ENCODE measurements at places on chromosomes 5 and 9. TPM values are rescaled to one million over a fixed set of nuclear protein-coding genes. Genes with fewer than 3 reads are reported as not detected.
A peak's percentile ranks its signal among the peaks of the same experiment; 100 is the strongest.

- no peak for DNase-seq
These were observed 145.8 kb downstream of the TMEM232 start for GRCh38 chr5:110580625-110581024.

DNA sequence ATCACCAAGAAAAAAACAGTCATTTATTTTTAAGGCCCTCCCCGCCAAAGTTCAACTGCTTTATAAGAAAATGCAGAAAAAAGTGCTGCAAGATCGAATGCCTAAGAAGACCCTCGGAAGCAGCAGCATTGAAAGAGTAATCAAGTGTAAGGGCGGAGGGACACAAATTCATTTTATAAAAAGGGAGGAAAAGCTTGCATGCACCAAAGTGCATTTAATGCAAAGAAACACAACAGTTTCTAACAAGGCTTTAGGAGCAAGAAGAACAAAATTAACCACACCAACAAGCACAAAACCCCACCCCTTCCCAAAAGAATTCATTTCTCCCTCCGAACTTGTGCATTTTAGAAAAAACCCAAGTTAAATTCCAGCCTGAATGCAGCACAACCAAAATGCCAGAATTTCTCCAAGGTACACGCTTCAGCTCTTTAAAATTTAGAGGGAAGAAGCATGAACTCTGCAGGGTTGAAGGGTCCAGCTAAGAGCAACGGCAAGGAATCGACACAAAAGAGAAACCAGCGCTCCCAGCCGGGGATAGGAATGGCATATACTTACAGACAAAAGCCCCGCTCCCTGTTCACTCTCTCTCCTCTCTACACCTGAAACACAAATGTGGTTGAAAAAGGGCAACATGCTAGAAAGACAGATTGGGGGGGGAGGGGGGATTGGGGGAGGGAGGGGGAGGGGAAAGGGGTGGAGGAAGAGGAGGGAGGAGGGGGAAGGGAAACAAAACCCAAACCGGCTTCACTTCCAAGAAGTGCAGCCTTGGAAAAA is at the start of gene NREP:
Gene NREP (minus strand): TSS at position 614 of the 774 bp plus-strand sequence. CDS start 1,422 bp downstream, outside the sequence.
- DNase-seq: peak; percentile 21

- no peak for DNase-seq
These were observed 21.3 kb downstream of the PCA3 start for GRCh38 chr9:76785501-76785900.

DNA sequence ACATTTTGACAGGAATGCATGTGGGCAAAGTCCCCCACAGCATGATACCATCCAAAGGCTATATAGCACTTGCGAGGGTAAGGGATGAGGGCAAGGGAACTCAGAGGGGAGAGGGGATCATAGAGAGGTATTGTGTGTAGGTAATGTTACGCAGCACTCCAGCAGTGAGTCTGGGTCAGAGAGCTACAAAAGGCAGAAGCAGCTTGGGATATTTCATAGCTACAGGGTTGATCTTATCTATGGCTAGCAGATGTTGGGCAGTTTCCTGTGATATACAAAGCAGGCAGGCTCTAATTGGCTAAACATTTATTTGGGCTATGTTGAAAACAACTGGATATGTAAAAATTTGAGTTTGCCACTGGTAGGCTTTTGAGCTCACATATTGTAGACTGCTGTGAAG is 17.8 kb upstream of the SLCO4C1 start:
- DNase-seq: no peak

DNA sequence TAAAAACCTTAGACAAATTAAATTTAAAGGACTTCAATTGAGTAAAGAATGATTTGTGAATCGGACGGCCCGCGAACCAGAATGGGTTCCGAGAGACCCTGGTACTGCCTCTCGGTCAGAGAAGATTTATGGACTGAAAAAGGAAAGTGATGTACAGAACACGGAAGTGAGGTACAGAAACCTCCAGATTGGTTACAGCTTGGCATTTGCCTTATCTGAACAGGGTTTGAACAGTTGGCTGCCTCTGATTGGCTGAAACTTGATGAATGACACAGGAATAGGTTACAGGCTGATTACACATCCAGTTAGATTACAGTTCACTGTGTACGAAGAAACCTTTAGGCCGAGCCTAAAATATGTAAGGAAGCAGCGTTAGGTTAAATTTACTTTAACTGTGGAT is 156.5 kb upstream of the EGFLAM start:
- DNase-seq: no peak

- no peak for DNase-seq
These were observed 24.7 kb upstream of the RANBP6 start for GRCh38 chr9:6040077-6040476.

- no peak for DNase-seq
These were observed 384.8 kb downstream of the PRR16 start for GRCh38 chr5:120848883-120849282.

GRCh38 chr5:60852940-60853339 is 8.9 kb upstream of the ELOVL7 start:
- DNase-seq: no peak

GRCh38 chr5:111755345-111755941 is 1.6 kb downstream of the NREP start:
- DNase-seq: no peak

GRCh38 chr5:67672636-67673035 is 476.0 kb upstream of the CD180 start:
- DNase-seq: no peak

DNA sequence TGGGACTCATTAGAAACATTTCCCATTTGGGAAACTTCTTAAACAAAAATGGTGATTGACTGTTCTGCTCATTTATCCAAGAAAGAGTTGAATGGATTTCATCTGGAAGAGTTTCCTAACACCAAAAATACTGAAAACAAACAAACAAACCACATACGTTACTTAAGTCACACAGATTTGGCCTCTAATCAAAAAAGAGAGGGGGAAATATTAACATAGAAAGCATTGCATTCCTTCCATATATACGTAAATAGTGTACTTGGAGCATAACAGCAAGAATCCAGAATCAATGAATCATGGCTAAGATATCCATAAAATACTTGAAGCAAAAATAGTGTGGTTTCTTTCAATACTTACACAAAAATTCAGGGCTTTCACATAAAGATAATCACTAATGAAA is 189.8 kb upstream of the MAP3K1 start:
- DNase-seq: no peak

DNA sequence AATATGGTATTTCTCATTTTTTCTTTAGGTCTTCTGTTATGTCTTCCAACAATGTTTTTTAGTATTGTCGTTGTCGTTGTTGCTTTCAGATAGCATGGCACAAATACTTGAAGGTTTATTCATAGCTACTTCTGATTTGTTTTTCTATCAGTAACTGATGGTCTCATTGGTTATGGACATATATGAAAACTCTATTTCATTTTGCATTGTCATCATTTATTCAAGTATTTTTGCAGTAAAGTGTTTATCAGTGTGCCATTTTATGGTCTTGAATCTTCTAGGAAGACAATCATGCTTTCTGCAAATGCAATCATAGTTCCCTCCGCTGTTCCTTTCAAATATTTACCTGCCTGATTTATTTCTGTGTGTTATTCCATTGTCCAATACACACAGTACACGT is 44.0 kb upstream of the PRUNE2 start:
- no peak for DNase-seq

- DNase-seq: no peak
These were observed 51.3 kb downstream of the DENND4C start for GRCh38 chr9:19281801-19282200.

GRCh38 chr9:96417051-96417586 is 1.1 kb downstream of the ZNF367 start:
- peak; percentile 90 for DNase-seq

DNA sequence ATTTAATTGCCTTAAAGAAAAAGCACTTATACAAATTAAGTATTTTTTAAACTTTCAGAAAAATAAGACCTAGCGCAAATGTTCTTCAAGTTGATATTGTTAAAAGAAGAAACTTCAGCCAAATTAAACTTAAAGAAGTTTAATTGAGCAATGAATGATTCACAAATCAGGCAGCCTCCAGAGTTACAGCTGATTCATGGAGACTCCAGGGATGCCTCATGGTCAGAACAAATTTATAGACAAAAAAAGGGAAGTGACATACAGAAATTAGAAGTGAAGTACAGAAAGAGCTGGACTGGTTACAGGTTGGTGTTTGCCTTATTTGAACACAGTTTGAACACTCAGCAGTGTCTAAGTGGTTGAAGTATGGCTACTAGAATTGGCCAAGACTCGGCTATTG is 60.3 kb downstream of the CDKN2A start:
- DNase-seq: no peak

DNA sequence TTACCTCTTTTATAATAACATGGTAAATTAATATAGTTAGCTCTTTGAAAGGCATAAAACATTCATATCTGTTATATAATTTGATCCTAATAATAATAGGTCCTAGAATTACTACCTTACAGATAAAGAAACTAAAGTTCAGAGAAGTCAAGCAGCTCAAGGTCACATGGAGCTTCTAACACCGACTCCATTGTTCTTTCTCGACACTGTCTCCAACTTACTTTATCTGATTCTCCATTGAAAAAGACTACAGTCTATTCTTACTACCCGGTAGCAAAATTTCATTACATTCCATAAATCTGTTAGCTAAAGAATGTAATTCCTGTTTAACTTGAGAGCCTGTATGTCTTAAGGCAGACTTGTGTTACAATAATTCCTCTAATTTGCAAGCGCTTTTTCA is 96.3 kb upstream of the TMEM161B start:
- no peak for DNase-seq

DNA sequence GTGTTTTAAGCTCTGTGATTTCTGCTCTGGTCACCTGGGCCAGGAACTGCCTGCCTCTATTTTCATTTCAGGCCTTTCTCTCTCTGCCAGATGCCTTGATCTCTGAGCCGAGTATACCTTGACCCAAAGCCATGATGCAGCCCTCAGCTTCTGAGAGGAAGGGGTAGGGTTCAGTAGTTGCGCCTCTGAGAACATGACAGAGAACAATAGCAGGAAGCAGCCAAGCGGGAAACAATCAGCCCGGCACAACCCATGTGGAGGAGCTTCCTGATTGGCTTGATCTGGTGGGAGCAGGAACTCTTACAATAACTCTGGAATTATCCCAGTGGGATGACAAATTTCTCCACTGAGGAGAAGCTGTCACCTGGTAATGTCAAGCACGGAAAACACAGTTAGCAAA is 127.4 kb downstream of the PALM2AKAP2 start:
- peak; percentile 84 for DNase-seq

DNA sequence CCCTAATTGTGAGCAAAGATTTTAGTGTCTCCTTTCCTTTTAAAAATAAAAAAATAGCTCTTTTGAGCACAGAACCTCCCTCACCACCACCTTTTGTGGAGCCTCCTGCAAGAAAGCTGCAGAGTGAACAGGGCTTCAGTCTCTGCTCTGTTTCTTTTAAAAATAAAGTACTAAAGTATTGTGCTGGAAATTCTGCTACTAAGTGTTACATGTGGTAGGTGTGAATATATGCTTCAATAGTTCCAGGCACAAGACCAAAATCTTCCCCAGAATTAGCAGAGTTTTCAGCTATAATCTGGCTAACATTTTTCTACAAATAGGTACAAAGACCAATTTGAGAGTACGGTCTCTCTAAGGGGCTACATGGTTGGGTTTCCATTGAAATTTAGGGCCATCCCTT is 40.3 kb upstream of the NFIB start:
- no peak for DNase-seq

- no peak for DNase-seq
These were observed 31.1 kb downstream of the UHRF2 start for GRCh38 chr9:6444128-6444527.

DNA sequence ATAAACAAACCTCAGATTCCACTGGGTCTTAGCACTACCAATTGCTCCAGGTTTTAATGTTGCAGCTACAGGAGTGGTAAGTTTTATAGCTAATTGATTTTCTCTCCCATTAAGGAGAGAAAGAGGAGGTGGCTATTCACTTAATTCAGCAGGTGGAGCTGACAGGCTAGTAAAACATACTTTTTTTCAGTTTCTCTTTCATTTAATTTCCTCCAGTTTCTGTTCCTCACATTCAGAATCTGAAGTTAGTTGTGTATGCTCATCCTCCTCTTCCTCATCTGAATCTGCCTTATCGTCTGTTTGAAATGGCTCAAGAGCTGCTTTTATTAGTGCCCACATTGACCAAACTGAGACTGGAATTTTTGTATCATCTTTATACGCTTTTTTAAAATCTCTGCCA is 98.0 kb downstream of the PLPPR1 start:
- DNase-seq: no peak

GRCh38 chr5:80215523-80215922 is 40.3 kb downstream of the SERINC5 start:
- no peak for DNase-seq

GRCh38 chr5:92599217-92599810 is 981.7 kb downstream of the NR2F1-AS1 start:
- DNase-seq: no peak

GRCh38 chr9:135739271-135740220 is 37.6 kb downstream of the KCNT1 start:
- no peak for DNase-seq

GRCh38 chr5:149422366-149423048 is 43.4 kb upstream of the IL17B start:
- DNase-seq: peak; percentile 87

- no peak for DNase-seq
These were observed 370.6 kb downstream of the DMRTA1 start for GRCh38 chr9:22817181-22817580.

DNA sequence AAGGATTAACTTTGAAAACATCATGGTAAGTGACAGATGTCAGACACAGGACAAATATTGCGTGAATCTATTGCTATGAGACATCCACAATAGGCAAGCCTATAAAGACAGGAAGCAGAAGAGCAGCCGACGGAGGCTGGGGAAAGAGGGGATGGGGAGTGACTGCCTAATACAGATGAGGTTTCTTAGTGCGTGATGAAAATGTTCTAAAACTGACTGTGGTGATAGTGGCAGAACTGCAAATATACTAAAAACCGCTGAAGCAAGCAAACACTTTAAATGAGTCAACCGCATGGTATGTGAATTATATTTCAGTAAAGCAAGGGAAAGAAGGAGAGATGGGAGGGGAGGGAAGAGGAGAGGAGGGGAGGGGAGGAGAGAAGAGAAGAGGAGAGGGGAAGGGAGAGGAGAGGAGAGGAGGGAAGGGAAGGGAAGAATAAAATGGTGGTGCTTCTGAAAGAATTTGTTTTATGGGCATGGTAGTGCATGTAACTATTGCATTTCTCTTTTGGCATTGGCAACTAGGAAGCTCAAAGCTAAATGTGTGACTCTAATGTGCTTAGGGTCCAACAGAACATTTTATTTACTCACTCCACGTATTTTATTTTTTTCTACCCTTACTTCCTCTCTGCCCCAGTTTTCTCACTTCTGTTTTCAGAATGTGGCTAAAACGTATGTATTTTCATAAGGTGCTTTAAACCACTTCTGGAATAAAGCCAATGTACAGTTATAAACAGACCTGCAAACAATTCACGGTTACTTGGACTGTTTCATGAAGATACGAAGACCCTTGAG is 21.3 kb downstream of the AKNA start:
- no peak for DNase-seq

The FAXDC2 gene
- 21.7 TPM for total RNA-seq

The NR2F1 gene
- total RNA-seq: 1.3 TPM

The SLCO6A1 gene
- not detected for total RNA-seq

The PCDHB8 gene
- 1.8 TPM for total RNA-seq

The PCDHB5 gene
- total RNA-seq: 2.7 TPM

The TAF11L4 gene
- not detected for total RNA-seq

All from heart right ventricle (tissue), 16 donors.